ENCODE measurements at places on chromosomes 12 and 14. TPM values are rescaled to one million over a fixed set of nuclear protein-coding genes. Genes with fewer than 3 reads are reported as not detected.

The PLEKHG7 gene
- 0.17 TPM for total RNA-seq

The FAM181A gene
- total RNA-seq = not detected

The CBX5 gene
- total RNA-seq = 97.5 TPM

The CISTR gene
- total RNA-seq = not detected

The NEUROD4 gene
- not detected for total RNA-seq

The GPR33 gene
- not detected for total RNA-seq

The TMEM253 gene
- total RNA-seq = 0.10 TPM

GRCh38 chr12:103668520-103668919, 81.4 kb downstream of the STAB2 start:
- DNase-seq = no peak

GRCh38 chr12:21677622-21678277, 20.1 kb upstream of the LDHB start:
- peak; percentile 76 for DNase-seq

- no peak for DNase-seq
Measured at GRCh38 chr12:65858831-65859230, 34.5 kb downstream of the HMGA2 start.

GRCh38 chr14:91303091-91303923, 58.8 kb upstream of the GPR68 start:
- DNase-seq = no peak

GRCh38 chr12:54417712-54418440, 1.2 kb downstream of the ITGA5 start:
- DNase-seq = no peak

GRCh38 chr14:64442300-64442988, 22.9 kb upstream of the AKAP5 start:
- DNase-seq = no peak

DNA sequence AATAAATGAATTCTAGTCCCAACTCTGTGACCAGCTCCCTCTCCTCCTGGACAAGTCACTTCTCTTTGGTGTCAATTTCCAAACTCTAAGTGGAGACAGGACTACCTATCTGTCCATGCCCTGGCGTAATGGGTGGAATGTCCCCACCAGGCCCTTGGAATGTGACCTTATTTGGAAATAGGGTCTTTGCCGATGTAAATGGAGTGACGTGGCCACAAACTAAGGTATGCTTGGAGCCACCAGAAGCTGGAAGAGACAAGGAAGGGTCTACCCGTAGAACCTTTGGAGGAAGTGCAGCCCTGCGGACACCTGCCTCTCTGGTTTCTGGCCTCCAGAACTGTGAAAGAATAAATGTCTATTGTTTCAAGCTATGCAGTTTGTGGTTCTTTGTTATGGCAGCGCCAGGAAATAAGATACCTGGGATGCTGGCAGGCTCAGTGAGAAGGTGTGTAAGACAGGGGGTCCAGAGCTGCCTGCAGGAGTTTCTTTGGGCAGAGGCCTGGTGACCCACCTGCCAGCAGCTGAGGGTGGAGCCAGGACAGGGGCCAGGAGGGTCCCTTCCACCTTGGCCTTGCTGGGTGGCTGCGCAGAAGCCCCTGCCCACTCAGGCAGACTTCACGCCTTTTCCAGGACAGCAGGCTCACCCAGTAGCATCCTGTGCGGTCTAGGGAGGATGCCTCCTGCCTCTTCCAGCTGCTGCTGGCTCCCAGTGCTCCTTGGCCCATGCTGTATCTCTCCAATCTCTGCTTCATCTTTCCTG, 45.8 kb downstream of the ARL6IP4 start:
- no peak for DNase-seq

DNA sequence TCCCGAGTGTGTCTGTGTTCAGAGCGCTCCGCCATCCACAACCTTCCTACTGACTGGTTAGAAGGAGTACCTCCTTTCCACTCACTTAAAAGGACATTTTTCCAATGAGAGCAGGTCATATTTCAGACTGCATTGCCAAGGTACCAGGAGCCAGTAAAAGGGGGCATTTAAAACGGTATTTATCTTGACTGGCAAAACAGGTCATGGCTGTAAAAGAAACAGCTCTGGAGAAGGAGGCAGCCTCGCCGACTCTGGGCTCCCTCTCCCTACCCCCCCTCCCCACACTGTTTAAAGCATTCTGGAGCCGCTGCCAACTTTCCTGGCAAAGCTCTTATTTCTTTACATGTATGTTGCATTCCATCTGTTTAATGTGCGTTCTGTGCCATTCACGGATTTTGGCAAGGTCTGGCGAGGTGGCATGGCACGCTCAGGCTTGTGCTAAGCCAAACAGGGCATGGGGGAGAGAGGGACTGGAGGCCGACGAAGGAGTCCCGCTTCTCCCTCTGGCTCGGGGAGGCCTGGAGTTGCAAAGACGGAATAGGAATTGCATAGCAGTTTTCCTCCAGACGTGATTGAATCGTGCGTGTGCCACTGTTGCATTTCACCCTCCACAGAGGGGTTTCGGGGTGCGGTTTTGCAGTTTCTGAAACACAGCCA, 41.2 kb upstream of the MED13L start:
- DNase-seq = no peak
